NCI-H1417 treated with DMSO at 0.1 percent for 48 hours (cell line): ENCODE measurements at places on chromosomes 1 and 21.

- no peak for DNase-seq
These were observed 548.2 kb upstream of the ADGRL4 start for GRCh38 chr1:79554688-79555087.

- DNase-seq, result no peak
These were observed 1.3 kb downstream of the KMO start for GRCh38 chr1:241533326-241534115.

DNA sequence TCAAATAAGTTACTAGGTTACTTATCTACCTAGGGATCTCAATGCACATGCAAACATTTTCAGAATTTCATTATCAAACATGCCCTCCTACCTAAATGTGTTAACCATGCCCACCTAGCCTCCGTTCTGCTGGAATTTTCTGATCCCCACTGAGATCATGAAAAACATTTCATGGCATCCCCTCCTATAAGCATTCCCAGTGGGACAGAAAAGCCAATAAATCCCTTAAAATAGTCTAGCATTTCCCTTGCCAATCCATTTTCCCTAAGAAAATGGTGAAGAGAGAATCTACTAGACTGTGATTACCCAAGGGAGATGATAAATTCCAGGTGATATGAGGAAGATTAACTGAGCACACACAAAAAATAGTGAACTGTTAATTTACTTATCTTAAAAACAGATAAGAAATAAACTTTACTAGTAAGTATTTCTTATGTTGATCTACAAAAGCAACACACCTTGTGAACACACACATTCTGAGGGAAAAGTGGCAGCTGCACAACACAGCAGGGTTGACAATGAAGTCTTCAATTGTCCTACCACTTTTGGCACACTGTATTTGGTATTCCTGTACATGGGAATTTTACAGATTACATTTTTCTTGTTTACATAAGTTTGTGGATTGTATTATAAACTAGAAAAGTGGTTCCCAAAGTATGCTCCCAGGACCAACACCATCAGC, 49.6 kb downstream of the ARID4B start:
- no peak for DNase-seq

DNA sequence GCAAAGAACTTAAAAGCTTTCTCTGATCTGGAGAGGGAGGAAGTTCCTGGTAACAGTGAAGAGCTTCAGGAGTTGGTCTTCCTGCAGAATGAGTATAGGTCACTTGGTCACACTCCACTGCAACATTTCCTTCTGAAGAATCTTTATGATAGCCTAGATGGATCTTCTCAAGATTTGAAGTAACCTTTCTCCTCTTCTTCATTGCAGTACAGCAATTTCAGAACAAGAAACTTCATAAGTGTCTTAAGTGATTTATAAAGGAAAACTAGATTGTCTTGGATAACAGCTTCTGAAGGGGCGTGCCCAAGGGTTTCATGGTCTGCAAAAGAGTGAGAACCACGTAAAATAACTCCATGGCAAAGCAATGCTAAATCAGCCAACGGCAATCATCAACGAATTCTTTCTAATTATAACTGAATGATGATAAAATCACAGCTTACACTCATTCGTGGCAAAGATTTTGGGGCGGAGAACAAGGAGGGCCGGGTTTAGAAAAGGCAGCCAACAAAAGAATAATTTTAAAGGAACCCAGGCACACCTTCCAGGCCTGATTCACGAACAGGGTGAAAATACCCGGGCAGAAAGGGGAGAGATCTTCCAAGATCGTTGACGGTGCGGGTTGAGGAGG, 53.9 kb upstream of the ASPM start:
- peak; percentile 7 for DNase-seq
